ENCODE measurements at places on chromosomes 3 and 15.
A peak's percentile ranks its signal among the peaks of the same experiment; 100 is the strongest.

DNA sequence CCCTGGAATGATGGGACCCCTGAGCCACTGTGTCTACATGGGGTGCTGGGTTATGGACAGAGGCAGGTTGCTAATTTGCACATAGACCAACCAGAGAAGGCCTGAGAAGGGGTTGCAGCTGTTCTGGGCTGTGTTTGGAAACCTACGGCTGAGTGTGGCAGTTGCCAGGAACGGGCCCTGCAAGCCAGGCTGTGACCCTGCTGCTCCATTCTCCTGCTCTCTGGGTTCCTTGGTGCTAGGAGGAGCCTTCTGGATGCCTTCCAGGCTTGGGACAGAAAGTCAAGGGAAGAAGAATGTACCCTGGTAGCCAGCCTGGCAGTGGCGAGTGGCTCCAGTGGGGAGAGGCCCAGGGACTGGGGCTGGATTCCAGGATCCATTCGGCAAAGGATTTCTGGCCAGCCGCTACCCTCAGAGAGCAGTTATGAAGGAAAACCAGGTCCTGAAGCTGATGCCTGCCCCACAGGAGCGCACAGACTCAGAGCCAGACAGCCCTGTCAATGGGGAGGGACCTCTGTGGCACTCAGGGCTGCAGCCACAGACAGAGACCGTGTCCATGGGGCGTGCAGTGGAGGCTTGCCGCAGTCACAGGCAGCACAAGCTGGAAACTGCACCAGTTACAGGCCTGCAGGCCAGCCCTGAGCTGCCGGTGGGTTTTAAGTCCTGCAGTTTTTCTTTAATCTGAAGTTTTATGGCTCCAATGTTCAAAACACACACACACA, 55.1 kb upstream of the ACAD9 start:
- DNase-seq: no peak

DNA sequence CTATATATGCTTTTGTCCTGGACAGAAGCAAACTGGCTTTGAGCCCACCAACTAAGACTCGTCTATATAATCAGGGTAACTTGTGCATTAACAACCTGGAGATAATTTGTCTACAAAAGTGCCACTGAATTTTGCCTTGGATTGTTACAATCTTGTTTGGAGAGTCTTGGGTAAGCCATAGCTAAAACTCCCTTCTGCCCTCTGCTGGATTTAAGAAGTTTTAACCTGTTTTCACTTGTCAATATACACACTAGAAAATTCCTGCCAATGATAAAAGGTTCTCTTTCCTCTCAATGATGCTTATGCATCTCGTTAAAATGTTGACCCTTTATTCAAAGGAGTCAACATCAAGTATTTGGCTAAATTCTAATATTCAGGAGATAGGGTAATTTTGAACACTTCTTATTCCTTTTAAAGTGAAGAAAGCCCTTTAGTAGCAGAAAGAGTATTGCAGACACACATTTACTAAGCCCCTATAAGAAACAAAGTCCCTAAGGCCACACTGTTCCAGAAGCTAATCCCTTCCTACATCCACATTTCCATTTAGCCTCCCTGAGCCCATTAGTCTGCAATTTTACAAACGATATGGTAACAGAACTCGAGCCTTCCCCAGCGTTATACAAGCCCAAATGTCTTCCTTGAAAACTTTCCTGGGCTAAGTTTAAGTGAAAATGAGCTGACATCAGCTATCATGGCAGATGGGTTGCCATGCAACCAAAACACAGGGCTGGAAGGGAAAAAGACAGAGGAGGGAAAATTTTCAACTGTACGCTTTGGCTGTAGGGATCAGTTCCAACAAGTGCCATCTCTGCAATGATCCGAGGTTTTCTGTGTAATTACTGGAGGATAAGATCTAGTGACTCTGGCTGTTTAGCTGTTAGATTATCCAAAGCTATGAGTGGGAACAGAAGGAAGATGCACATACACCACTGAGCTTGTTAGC, 75.9 kb upstream of the FGF12 start:
- peak; percentile 50 for DNase-seq

DNA sequence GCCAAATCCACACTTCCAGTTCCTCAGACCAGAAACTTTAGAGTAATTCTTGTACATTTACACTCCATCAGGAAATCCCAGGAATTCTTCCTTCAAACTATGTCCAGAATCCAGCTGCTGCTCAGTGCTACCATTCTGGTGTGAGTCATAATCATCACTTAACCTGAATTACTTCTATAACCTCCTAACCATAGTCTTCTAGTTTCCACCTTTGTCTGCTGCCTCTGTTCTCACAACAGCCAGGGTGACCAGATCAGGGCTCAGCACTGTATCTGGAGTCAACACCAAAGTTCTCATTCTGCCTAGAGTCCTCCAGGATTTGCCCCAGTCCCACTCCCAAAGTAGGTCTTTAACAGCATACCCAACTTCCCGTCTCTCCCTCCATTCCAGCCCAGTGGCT, 3.4 kb downstream of the CLDND1 start:
- DNase-seq: no peak

GRCh38 chr15:76495487-76495886, 158.9 kb downstream of the ISL2 start:
- DNase-seq: no peak

DNA sequence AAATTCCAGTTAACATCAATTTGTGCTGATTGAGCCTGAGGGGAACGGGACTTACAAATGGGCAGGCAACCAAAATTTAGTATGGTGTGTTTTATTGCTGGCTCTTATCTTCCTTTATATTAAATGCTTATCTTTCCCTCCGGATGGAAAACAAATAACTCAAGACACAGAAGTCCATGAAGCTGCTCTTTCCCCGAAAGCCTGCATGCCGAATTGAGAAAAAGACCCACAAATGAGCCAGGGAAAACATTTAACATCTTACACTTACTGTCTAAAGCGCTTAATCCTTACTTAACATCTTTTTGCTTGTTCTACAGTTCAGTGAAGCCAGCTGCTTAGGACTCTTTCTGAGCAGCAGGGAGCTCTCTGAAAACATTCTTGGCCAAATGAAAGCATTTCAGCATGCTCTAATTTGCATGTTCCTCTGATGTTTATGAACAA, 49.5 kb downstream of the HEG1 start:
- no peak for DNase-seq

DNA sequence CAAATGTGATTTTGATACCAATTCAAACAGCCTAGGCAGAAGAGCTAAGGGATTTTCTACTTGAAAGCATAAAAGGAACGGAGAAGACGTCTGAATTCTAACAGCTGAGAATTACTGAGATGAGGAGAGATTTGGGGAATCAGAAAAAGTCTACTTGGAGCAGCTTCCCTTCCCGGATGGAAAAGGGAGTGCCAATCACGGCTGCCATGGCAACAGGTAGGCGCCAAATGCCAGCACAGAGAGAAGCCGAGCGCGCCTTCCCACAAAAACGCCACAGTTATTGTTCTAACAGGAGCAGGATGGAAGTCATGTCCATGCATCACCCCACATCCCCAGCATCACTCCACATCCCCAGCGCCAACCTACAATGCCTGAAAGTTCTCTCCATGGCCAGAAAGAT, 63.5 kb upstream of the PRR20G start:
- no peak for DNase-seq

DNA sequence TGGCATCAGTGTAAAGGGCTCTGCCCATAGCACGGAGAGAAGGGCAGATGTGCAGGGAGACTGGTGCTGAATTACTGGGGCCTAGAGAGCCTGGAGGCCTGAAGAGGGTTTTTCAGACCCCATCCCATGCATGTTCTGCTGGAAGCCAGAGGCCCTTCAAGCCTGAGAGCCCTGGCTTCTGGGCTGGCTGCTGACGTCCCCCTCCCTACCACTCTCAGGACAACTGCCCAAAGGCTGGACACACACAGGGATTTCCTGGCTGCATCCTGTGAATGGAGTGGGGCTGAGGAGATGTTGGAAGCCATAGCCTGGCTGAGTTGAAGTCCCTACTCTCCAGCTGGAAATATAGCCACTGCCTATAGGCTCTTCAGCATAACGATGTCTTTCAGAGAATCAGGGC, 16.9 kb upstream of the DOCK3 start:
- no peak for DNase-seq

DNA sequence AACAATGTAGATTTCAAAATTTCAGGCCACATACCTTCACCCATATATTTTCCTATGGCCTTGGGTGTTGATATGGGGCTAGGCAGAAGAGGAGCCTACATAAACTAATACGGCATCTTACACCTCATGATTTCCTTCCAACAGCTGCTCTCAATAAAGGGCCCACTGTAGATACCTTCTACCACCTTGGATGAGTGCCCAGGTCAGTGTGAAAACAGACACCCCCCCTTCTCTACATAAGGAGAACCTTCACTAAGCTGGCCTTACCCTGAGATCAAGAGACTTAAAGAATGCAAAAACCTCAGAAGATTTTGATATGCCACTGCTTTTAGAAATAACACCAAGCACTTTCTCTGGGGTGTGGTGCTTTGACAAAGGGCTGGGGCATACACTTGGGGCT, 42.7 kb downstream of the SH3BP5 start:
- DNase-seq: no peak

DNA sequence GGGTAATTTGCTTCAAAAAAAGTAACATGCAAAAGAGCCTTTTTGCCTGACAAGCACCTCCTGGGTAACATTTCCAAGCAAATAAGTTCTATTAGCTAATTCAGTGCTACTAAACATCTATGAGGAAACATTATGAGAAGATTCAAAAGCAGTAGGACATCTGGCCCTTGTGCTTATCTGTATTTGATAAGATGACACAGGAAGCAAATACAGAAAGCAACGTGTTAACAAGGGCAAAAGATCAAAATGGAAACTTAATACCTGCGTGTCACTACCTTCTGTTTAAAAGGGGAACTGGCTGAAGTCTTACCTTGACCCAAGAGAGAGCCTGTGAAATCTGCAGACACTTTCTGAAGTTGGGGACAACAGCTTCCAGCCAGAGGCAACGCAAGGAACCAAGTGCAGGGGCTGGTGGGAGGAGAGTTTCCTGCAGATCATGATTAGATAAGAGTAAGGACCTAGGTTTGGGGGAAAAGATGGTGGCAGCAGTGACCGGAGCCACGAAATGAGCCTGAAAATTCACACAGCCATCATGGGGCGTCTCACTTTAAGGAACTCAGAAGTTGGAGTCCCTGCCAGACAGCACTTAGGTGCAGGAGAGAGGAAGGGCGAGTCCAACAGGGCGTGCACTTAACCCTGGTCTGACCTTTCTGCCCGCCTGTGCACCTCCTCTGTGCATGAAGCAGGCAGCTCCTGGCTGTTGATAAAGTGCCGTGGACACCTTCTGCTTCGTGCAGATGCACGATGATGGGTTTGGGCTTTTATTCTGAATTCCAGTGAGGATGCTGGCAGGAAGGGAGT, 153.6 kb upstream of the BHLHE40 start:
- DNase-seq: peak; percentile 40

DNA sequence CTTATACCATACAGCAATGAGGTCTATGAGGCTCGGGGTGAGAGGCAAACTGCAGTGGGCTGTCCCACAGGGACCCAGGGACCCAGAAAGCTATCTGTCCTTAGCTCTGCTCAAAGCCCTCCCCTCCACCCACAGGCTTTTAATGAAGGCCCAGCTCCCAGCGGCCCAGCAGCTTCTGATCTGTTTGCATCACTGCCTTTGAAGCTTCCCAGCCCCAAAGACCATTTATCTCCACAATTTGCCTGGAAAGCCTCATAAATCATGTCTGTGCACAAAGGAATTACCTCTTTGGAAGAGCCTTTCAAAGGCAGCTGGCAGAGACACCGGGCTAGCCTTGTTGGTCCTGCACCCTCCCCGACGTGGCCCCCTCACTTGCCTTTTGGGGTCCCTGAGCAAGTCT, 123.9 kb downstream of the RAB11A start:
- DNase-seq: no peak

GRCh38 chr15:60000824-60001609, 3.1 kb upstream of the FOXB1 start:
- no peak for DNase-seq

DNA sequence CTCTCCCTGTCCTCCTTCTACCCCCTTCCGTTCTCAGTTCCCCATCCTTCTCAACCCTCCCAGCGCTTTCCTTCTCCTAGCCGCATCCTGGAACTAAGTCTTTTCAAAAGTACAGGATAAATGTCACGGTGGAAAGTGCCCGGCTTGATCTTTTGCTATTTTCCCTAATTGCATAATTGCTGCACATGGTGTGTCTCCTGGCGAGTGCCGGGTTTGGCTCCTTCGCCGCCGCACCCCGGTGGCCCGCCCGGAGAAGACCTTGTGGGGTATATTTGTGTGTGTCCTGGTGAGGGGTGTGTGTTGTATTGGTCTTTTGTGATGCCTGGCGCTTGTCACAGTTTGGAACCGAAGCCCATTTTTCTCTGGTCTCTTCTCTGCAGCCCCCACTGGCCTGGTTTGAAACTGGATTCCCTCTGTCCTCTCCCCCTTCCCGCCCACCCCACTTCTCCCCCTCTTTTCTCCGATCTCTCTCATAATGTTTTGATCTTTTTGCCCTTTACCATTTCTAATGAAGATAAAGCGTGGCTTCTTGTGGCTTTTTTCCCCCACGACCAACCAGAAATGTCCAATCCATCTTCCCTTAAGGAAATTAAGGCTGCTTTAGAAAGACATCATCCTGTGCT, 692 bp downstream of the UBE2E2 start:
- peak; percentile 42 for DNase-seq

DNA sequence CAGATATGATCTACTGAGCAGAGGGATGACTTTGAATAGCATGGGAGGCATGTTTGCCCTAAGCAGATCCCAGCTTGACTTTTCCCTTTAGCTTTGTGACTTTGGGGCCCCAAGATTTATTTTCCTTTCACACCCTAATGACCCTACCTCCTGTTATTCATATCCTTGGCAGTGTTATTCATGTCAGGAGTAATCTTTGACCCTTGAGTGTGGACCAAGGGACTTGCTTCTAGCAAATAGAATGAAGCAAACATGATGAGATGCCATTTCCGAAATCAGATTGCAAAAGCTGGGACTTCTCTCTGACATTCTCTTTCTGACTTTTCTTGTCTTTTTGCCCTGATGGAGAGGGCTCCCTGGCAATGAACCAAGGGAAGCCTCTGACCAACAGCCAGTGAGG, 415.4 kb upstream of the PROK2 start:
- DNase-seq: no peak

DNA sequence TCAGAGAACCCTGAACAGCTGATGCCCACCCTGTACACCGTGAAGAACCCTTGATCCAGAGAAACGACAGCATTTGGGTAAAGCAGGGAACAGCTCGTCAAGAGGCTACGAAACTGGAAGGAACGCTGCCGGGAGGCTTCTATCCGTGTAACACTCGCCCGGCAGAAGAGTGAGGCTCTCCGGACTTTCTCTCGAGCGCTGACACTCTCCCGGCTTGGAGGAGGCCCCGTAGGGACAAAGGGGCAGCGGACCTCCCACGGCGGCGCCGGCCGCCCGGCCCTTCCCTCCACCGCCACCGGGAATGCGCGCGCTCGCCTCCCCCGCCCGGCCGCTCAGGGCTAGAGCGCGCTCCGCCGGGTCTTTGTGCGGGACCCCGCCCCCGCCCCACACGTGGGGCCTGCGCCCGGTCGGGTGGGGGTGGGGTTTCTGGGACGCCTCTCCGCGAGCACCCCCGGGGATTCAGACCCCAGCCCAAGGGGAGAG, 1.7 kb downstream of the HYAL2 start:
- peak; percentile 79 for DNase-seq

GRCh38 chr15:101727186-101727585, 2.9 kb upstream of the TARS3 start:
- no peak for DNase-seq
